ENCODE measurements at places on chromosomes 7 and 10.

- DNase-seq: no peak
These were observed 11.7 kb upstream of the GPR37 start for GRCh38 chr7:124777268-124777667.

DNA sequence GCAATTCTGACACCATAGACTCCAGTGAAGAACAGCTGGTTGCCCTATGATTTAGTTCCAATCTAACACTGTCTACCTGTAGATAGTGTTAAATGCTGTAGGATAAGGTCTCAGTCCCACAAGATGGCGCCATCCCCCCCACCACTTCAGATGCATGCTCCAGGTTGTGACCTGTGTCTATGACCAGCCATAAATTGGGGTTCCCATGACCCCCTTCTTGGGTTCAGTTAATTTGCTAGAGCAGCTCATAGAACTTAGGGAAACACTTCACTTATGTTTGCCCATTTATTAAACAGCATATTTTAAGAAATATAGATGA, 13.1 kb downstream of the CCSER2 start:
- no peak for DNase-seq

DNA sequence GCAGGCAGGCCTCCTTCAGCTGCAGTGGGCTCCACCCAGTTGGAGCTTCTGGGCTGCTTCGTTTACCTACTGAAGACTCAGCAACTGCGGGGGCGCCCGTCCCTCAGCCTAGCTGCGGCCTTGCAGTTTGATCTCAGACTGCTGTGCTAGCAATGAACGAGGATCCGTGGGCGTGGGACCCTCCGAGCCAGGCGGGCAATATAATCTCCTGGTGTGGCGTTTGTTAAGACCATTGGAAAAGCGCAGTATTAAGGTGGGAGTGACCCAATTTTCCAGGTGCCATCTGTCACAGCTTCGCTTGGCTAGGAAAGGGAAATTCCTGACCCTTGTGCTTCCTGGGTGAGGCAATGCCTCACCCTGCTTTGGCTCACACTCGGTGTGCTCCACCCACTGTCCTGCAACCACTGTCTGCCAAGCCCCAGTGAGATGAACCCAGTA, 159.2 kb upstream of the FOXP2 start:
- no peak for DNase-seq

DNA sequence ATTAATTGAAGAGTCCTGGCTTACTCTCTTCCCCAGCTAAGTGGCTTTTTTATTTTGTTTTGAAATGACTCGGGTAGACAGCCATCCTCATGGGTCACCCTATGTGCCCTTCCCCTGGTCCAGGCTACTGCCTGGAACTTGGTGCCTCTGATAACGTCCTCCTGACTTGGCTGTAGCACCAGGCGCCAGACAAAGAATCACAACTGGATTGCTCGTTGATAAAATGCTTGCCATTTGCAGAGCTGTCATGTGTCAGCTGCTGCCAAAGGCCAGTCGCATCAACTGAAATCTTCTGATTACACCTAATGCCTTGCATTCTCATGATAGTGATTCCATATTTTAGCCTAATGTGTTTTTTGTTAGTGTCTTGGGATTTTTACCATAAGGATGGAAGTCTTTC, 27.4 kb upstream of the ABLIM1 start:
- no peak for DNase-seq

DNA sequence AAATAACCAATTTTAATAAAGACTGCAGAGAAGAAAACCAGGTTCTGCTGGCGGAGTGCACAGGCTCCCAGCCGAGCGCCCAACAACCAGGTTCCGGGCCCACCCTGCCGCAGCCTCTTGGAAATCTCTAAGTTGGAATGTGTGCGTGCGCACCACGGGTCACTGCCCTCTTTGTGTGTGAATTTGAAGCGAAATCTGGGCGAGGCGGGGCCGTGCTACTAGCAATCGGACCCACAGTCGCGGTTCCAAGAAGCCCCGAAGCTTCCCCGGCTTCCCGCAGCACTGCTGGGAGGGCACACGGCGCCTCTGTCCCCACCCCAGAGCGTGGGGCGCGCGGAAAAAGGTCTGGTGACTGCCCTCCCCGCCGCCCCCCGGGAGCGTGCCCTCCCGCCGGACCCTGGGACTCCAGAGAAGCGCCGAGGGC, 666 bp upstream of the MAP3K8 start:
- no peak for DNase-seq

DNA sequence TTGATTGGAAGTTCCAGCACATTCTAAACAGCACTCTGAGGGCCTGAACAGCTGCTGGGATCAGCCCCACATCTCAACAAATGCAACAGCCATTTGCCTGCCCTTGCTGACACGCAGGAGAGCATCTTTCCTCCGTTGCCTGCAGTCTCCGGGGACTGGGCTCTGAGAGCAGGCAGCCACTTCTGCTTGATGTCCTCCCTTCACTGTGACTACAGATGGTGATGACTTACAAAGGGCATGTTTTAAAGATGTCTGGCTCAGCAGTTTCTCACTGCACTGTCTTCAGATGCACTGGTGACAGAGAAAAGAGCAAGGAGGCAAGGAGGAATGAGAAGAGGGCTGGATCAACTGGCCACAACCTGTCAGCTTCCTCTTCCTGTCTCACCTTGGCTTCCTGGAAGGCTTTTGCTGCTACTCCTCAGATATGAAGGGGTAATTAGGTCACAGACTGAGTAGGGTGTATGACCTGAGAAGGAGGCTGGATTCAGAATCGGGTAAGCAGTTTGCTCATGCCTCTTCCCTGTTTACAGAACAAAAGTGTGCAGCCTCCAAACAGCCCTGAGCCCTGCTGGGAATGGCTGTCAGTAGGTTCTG, 143.5 kb upstream of the GHITM start:
- DNase-seq: no peak

GRCh38 chr7:111586711-111587409, 24.6 kb upstream of the IMMP2L start:
- DNase-seq: no peak

- no peak for DNase-seq
These were observed 122.9 kb downstream of the GRID1 start for GRCh38 chr10:86243651-86244155.

DNA sequence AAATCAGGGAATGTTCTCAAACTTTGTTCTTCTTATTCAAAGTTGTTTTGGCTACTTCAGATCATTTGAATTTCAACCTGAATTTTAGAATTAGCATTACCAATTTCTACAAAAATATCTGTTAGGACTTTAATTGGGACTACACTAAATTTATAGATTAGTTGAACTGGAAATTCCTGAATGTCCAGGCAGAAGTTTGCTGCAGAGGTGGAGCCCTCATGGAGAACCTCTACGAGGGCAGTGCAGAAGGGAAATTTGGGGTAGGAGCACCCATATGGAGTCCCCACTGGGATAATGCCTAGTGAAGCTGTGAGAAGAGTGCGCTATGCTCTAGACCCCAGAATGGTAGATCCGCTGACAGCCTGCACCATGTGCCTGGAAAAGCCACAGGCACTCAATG, 22.8 kb upstream of the AGMO start:
- DNase-seq: no peak

DNA sequence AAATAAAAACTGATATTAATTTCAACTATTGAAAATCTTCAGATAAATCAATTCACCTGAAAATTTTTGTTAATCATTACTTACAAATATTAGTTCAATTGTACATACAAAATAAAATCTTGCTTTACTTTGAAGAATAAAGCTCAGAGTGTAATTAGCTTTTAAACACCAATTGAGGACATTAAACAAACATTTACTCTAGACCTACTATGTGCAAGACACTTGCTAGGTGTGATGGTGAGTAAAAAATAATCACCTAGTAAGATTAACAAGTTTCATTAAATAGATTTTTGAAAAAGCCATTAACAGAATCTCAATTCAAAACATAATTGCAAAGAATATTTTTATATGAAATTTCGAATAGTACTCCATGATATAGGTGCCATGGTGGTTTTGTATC, 3.9 kb upstream of the MLLT10 start:
- DNase-seq: no peak

GRCh38 chr7:139613971-139614411, 90.5 kb downstream of the CLEC2L start:
- DNase-seq: no peak

GRCh38 chr10:14925268-14925667, 28.6 kb downstream of the DCLRE1C start:
- DNase-seq: no peak

DNA sequence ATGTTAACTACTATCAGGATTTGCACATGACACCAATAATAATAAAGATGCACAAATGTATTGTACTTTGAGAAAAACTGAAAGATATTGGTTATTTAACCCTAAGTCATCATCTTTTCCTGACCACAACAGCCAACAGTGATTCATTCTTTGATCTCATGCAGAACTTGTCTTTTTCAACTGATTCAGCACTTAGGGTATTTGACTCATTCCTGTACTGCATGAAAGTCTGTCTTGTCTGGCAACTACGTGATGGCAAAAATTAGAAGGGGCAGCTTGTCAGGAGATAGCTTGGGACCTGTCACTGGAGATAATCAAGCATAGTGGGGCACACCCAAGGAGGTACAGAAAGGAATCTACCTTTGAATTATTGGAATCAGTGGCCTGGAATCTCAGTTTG, 77.8 kb upstream of the LRRC17 start:
- DNase-seq: no peak

GRCh38 chr7:116918704-116919103, 34.6 kb upstream of the ST7 start:
- no peak for DNase-seq

GRCh38 chr10:24168258-24169170, 40.4 kb upstream of the KIAA1217 start:
- no peak for DNase-seq

- no peak for DNase-seq
These were observed 27.8 kb downstream of the STN1 start for GRCh38 chr10:103890194-103890658.

GRCh38 chr10:63829573-63830149, 308.5 kb downstream of the REEP3 start:
- DNase-seq: no peak

- no peak for DNase-seq
These were observed 86.0 kb upstream of the KCTD7 start for GRCh38 chr7:66542528-66543269.

GRCh38 chr10:10223131-10223530, 794.5 kb upstream of the CELF2 start:
- no peak for DNase-seq

DNA sequence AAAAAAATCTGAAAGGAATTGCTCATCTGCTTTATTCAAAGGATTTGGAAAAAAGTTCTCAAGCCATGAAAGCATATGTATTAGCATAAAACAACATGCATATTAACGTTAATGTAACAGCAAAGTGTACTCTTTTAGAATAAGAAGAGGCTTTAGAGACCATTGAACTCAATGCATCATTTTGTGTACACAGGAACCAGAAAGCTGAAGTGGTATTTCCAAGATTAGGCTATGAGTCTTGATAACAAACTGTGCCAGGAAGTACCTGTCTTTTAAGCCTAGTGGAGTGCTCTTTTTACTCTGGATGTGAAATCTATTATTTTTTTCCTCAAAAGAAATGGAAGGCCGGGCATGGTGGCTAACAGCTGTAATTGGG, 164.2 kb downstream of the THSD7A start:
- DNase-seq: no peak

- DNase-seq: no peak
These were observed 1.4 kb downstream of the SKIDA1 start for GRCh38 chr10:21524131-21524525.

GRCh38 chr7:106038916-106039315, 73.2 kb downstream of the SYPL1 start:
- DNase-seq: no peak

- DNase-seq: no peak
These were observed 38.9 kb downstream of the BRAF start for GRCh38 chr7:140885735-140886334.

DNA sequence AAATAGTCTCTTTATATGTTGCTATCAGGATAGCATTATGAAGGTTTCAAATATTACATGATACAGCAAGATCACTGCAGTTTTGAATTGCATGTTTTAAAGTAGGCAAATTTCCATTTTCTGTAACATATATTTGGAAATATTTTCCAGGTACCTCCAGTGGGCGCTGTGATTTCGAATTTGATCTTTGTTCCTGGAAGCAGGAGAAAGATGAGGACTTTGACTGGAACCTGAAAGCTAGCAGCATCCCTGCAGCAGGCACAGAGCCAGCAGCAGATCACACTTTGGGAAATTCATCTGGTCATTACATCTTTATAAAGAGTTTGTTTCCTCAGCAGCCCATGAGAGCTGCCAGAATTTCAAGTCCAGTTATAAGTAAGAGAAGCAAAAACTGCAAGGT, 299.0 kb downstream of the MALRD1 start:
- DNase-seq: no peak

- DNase-seq: no peak
These were observed 388.7 kb upstream of the SEMA3A start for GRCh38 chr7:84583331-84583730.

DNA sequence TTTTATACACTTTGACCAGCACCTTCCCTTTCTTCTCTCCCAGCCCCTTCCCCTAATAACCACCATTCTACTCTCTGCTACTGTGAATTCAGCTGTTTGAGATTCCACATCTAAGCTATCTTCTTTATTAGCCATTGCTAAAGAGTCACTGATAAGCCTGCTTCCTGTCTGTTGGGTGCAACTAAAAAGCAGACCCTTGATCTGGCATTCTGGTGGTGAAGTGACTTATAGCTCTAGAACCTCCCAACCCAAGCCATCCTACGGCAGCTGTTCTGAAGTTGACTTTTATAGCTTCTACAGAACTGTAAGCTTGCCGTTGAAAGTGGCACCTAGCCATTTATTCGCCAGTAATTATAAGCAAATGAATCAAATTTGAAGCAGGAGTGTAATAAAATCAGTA, 105.6 kb downstream of the AHR start:
- no peak for DNase-seq

Measured in stimulated activated CD8-positive, alpha-beta memory T cell treated with anti-CD3 and anti-CD28 coated beads, Interleukin-15, amount 100 ng/mL, for 24 hours (primary cell).